ENCODE measurements at places on chromosomes 11 and 22.

DNA sequence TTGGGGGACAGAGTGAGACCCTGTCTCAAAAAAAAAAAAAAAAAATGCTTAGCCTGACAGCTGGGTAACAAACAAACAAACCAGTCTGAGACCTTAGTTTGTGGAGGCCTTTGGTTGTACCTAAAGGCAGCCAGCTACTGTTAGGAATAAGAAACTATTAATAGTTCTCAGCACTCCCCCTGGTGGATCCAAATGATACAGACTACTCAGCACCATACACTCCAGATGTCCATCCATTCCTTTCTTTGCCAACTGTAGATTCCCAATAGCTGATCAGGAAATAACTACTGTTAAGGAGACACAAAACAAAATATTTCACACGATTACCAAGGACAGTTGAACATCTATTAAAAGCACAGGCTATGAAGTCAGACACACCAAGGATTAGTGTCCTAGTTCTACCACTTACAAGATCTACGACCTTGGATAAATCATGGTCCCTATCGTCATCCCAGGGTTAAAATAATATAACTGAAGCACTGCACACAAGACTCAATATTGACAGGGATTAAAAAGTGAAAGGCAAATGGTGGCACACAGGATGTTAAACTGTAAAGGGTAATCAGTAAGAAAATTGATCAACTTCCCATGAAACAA, 17.2 kb downstream of the CLDN25 start:
- DNase-seq, result no peak

GRCh38 chr11:90803366-90803765, 580.5 kb upstream of the CHORDC1 start:
- no peak for DNase-seq

GRCh38 chr11:8631395-8632118, 37.5 kb upstream of the STK33 start:
- DNase-seq, result no peak

GRCh38 chr11:93143186-93143585, 54.6 kb downstream of the SLC36A4 start:
- no peak for DNase-seq

DNA sequence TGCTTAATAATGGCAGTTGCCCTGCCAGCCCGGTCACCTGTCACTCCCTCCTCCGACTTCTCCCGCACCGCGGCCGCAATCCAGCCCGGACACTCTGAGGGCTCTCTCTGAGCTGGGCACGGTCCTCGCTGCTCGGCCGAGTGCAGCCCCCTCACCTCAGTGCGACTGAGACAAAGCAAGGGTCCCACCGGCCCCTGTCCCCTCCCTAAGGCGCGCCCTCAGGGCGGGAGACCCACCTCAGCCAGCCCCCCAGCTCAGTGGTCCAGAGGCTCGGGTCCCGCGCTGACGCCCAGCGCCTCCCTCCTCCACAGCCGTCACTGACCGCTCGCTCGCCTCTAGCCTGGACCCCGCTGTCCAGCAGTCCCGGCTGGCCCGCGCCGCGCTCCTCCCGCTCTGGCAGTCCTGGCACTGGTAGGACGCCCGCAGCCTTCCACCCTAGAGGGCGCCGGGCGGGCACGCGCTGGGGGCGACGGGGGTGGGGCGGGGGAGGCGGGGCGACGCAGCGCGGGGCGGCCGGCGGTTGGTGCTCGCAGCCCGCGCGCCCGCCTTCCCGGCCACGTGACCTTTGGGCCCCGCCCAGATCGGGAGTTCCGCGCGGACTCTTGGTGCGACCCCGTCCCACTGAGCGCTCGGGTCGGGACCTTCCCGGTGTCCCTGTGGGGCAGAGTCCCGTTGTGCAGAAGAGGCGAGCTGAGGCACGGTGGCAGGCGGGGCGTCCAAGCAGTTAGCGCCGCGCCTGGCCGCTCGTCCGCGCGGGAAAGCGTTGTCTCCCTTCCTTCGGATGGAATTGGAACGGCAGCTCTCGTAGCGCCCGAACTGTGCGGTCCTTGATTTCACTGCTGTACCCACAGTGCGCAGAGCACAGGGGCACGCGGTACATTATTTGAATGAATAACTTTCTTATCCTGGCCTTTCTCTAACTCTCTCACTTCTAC, 7.8 kb upstream of the L3MBTL2 start:
- peak; percentile 77 for DNase-seq

DNA sequence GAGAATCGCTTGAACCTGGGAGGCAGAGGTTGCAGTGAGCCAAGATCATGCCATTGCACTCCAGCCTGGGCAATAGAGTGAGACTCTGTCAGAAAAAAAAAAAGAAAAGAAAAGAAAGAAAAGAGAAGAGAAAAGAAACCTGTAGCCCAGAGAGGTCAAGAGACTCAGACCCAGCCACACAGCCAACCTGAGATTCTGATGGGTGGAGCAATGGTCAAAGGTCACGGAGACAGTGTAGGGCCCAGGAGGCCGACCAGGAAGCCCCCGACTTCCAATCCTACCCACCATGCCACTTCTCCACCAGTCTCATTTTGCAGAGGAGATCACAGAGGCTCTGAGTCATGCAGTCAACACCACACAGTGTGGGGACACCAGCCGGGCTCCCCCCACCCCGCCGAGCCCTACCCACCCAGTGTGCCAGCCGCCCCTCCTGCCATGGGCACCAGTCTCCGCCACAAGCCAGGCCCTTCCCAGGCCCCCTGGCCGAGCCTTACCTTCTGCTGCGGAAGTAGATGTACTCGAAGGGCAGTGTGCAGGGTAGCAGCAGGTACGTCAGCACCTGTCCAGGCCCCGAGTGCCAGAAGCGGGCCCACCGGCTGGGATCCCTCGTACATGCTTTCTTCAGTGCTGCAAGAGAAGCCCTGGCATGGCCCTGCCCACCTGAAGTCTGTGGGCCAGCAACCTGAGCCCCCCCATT, 7.9 kb downstream of the PNPLA5 start:
- DNase-seq, result no peak

GRCh38 chr22:32882774-32883530, 81.4 kb downstream of the TIMP3 start:
- DNase-seq, result no peak

GRCh38 chr22:45226503-45227186, 14.0 kb downstream of the KIAA0930 start:
- no peak for DNase-seq

GRCh38 chr11:827146-827896, 398 bp upstream of the CRACR2B start:
- DNase-seq, result no peak

DNA sequence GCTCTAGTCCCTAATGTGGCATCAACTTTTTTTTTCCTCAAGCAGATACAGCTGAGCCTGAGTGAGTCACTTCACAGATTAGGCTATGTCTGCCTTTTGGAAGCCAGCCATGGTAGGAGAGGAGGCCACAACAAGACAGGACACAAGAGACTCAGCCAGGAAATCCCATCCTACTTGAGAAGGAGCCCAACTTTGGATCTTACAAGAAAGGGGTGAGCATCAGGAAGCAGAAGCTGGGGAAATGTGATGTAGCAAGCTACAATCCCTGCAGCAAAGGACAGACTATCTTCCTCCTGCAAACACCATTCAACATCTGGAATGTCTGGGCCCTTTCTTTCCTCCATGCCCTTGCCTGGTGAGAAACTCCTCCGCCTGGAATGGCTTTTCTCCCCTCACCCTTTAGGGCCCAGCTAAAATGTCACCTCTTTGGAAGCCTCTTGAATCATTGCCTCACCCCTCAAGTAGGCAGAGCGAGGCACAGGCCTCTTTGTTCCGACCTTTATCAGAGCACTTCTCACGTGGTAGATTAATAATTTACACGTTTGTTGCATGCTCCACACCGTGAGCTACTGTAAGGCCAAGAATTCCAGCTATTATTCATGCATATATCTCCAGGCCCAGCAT, 156.4 kb upstream of the PITPNB start:
- no peak for DNase-seq

GRCh38 chr11:91686281-91686680, 538.3 kb upstream of the FAT3 start:
- no peak for DNase-seq
